ENCODE measurements at places on chromosomes 7 and 10.

DNA sequence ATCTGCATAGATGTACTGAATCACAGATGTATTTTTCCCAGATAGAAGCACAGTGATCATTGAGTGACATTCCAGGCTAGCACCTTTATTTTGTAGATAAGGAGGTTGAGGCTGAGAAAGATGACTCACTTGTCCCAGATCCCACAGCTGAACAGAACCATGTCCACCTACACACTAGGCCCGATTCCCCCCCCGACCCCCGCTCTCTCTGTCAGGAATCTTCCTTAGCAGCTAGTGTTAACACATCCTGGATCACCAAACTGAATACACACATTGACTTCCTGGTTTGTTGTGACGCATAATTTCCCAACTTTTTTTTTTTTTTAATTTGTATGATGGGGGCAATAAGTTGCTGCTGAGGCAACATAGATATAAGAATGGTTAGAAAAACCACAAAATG, 5.2 kb downstream of the SFMBT2 start:
- no peak for DNase-seq

- DNase-seq, result no peak
These were observed 21.1 kb upstream of the ABCC2 start for GRCh38 chr10:99761365-99761764.

- no peak for DNase-seq
These were observed 111.1 kb upstream of the PALS2 start for GRCh38 chr7:24462117-24462516.

DNA sequence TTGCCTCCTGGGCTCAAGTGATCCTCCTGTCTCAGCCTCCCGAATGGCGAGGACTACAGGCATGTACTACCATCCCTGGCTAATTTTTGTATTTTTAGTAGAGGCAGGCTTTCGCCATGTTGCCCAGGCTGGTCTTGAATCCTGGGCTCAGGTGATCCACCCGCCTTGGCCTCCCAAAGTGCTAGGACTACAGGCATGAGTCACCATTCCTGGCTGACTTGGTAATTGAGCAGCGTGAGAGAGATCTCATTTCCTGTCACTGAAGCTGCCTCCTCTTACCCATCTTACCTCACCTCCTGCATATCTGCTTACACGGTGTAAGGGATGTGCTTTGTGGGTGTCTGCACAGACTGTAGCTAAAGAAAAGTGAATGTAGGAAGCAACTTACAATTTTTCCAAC, 9.7 kb downstream of the IFIT3 start:
- no peak for DNase-seq
